ENCODE measurements at places on chromosomes 7 and 10.

- DNase-seq: peak; percentile 20
These were observed 328.4 kb upstream of the GNAI1 start for GRCh38 chr7:79806161-79806734.

DNA sequence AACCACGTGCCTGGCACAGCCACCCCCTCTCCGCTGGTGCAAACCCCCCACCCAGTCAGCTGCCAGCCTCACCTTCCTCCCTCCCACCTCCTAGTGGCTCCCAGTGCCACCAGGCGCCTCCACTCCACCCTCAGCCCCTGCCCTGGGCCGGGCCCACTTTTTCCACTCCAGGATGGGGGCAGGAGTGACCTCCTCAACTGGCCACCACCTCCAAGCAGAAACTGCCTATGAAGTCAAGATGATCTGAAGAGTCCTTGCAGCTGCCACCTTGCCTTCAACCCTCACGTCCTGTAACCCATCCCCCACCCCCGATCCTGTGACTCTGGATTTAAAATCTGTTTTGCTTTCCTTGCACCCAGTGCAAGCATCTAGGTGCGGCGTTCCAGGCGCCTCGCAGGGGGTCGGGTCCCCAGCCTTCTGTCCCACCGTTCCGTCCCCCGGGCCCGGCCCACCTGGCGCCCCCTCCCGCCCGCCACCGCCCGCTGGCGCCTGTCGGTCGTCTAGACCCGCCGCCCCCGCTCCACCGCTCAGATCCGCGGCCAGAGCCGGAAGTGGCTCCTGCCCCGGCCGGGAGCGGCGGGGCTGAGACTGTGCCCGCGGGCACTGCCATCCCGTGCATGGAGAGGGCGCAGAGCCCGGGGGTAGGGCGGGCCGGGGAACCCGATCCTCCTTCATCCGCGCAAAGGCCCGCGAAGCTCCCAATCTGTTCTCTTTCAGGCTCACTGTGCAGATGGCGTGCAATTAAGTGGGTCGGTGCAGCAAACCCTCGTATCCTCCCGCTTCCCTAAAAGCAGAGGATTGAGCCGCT lies 51.2 kb upstream of the GTF2I start:
- DNase-seq: no peak

DNA sequence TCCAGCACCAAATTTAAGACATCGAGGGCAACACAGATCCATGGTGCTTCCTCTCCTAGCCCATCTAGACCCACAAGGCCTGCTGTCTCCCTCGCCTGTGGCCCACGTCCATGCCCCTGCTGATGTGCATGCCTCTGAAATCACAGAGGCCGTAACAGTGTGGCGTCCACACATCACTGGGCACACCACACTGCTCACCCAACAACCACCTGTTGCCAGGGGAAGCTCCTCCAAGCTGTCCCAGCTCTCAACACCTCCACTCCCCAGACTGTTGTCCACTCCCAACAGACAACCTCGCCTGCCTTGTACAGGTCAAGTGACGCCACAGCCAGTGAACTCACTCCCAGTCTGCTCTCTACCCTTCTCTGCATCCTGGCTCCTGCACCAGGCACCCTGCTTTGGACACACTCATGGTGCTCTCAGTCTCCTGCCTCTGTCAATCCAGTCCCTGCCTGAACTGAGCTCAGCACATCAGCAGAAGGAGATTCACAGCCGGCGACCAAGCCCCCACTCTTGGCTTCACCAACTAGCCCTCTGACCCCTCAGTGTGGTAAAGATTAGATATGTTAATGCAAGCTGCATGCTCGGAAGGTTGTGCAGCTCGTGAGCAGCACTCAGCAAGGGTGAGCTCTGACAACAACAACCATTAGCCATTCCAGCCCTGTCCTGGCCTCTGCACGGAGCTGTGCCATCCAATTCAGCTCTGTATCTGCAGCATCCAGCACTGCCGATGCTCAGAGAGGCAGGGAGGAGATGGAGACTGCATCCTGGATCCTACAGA lies 197.0 kb downstream of the TNS3 start:
- no peak for DNase-seq

- no peak for DNase-seq
These were observed 122.0 kb upstream of the ANK3 start for GRCh38 chr10:60511477-60512229.

DNA sequence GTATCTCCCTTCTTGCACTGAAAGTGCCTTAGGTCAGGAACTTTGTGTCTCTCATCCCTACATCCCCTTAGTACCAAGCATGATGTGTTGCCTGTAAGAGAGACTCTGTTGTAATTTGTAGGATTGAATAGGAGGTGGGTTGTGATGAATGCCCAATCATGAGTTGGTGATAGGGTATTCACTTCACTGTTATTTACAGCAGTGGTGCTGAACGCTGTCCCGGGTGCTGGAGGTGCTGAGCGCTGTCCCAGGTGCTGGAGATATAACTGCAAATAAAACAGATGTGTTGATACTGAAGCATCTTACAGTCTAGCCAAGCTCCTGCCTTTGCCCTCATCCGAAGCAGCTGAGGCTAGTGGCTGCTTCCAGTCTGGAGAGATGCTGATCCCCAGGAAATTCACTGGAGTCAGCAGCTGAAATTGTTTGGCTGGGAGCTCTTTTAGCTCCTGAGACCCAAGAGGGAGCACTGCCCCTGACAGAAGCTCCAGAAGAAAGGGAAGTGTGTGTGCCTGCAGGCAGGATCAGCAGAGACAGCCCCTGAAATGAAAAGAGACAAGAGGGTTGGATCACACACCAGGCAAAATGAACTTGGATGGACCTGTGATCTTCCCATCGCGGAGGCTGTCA lies 183.4 kb downstream of the SORCS3 start:
- no peak for DNase-seq

GRCh38 chr7:128427289-128427891 lies 17.6 kb upstream of the IMPDH1 start:
- DNase-seq: peak; percentile 67

GRCh38 chr7:66950763-66951162 lies 29.7 kb downstream of the TMEM248 start:
- no peak for DNase-seq

- no peak for DNase-seq
These were observed 175.4 kb downstream of the EXOC4 start for GRCh38 chr7:133428326-133428725.

- DNase-seq: no peak
These were observed 155.8 kb upstream of the CHST15 start for GRCh38 chr10:124249196-124249595.

DNA sequence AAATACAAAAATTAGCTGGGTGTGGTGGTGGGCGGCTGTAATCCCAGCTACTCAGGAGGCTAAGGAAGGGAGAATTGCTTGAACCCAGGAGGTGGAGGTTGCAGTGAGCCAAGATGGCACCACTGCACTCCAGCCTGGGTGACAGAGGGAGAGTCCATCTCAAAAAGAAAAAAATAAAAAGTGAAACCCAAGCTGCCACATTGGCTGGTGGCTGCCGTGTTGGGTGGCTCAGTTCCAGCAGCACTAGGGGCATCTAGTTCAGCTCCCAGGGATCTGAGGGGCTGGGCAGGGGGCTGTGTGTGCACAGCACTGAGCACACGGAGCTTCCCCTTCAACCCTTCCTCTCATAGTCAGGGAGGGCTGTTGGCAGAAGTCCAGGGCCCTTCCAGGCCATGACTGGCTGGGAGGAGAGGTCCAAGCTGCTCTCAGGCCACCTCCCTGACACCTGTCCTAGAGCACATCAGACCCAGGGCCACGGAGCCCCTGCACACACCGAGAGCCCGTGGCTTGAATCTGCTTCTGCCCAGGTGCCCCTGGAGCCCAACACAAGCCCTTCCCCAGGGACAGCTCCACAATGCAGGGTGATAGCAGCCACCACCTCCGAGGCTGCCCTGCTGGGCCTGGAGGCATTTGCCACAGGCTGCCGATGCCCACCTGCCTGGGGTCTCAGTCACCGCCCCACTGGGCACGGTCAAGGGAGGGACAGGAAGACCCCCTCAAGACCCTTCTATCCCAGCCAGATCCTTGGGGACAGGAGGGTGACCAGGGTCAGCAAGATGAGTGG lies 47.3 kb downstream of the YKT6 start:
- DNase-seq: no peak

GRCh38 chr7:148650232-148650858 lies 48.4 kb upstream of the CUL1 start:
- no peak for DNase-seq

GRCh38 chr10:16816830-16817124 lies 447 bp downstream of the RSU1 start:
- no peak for DNase-seq

DNA sequence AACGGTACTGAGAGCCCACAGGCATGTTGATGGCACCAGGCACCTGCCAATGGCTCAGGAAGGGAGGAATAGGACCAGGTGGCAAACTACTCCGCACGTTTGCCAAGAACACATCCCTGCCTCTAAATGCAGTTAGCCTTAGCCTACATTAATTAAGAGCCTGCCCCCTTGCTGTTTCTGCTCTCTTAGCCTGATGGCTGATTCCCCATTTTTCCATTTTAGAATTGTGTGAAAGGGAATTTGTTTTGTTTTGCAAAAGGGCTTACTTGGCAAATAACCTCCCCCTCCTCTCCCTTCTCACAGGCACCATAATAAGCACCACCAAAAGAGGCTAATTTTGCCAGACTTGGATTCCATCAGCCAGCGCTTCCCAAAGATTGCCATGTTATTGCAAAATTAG lies 1203.2 kb downstream of the SORCS3 start:
- no peak for DNase-seq

- DNase-seq: no peak
These were observed 34.5 kb downstream of the EBF3 start for GRCh38 chr10:129929343-129930292.

- DNase-seq: no peak
These were observed 41.8 kb downstream of the JCAD start for GRCh38 chr10:30017556-30017955.

DNA sequence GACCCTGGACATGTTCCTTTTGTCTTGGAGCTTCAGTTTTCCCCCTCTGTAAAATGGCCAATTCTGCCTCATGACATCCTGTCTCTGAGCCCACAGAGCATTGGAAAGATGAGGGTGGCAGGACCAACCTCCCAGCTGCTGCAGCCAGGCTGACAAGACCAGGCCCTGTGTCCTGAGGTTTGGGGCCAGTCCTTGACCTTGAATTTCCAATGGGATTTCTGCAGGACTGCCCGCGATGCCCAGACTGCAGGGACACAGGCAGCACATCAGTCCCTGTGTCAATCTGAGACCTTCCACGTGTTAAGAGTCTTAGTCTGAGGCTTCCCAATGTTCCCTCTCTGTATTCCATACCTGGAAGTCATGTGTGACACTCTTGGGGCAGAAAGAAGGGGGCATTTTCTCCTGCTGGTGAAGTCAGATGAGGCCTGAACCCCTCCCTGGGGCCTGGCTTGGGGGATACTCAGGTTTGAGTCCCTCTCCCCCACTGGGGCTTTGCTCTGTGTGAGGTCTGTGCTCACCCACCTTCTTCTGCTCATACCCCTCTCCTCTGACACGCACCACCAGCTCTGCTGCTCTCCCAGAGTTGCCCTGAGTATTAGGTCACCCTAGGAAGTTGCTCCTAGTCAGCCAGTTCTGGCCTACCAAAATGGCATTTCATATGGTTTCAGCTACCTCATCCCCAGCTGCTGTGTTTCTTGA lies 79.2 kb downstream of the ADCY1 start:
- DNase-seq: no peak

GRCh38 chr7:37037286-37037685 lies 313.0 kb upstream of the AOAH start:
- DNase-seq: peak; percentile 14

GRCh38 chr7:6181136-6181535 lies 91.3 kb downstream of the CYTH3 start:
- no peak for DNase-seq

DNA sequence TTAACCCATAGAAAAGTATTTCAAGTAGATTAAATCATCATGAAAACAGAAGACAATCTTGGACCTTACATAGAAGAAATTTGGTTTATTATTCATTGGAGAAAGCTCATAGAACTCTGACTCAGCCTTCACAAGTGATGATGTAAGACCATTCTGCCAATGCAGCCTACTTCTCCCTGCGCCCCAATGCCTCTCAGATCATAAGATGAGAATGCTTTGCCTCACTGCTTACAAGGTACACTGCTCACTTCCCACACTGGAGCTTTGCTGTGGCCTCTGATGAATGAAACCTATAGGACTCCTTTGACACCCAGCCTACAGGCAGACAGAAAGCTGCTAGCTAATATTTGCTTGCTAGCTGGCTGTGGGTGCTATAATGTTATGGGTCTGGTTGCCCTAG lies 569.4 kb upstream of the STEAP1 start:
- DNase-seq: no peak

GRCh38 chr10:79937701-79938151 lies 11.2 kb downstream of the SFTPD start:
- DNase-seq: no peak

DNA sequence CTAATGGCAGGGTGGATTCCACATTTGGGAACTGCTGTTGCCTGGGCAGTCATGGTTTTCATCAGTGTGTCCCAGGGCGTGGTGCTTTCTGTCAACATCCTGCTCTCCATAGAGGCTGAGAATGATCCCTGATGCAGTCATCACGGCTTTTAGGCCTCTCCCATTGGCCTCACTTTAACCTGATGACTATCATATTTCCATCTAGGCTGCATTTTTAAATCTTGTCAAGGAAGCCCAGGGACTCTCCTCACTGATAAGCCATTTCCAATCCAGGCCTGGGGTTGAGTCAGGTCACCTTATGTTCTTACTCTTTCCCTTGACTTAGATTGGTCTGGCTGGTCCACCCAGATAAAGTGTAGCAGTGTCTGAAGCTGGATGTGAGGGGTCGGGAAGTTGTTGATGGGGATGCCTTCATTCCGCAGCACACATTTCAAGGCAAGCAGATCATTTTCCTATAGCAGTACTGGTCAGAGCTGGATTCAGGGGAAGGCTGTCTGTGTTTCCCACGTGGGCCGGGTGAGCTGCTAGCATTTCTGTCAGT lies 177.0 kb downstream of the AUTS2 start:
- DNase-seq: no peak

DNA sequence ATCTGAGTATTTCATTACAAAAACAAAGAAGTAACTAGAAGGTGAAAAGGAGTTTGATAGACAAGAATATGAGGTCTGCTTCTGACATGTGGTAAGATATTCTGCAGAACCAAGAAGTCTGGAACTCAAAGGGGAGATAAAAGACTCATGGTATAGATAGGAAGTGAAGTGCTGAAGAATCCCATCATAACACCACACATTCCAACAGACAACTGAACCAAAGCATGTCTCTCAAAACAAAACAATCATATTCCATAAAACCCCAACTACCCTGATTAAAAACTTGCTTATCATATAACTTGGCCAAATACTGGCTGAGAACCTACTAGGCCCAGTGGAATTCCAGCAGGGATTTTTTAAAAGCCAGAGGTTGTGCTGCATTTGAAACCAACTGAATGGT lies 178.7 kb downstream of the JAZF1 start:
- no peak for DNase-seq

DNA sequence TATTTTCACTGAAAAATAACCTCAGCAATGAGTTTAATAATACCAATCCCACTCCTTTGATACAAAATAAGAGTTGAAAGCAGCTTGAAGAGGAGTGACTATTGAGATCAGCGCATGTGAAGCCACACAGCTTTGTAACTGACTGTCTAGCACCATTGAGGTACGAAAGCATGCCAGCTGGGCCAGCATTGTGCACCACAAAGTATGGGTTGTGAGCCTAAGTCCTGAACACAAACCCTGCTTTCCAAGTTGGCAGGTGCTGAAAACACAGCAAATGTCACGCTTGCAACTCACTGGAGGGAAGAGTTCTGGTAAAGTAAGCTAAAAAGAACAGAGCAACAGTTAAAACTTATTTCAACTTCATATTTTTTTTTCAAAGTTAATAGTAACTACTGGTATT lies 4.0 kb upstream of the FAM53B start:
- DNase-seq: no peak

GRCh38 chr7:47454069-47454973 lies 127.6 kb downstream of the TNS3 start:
- DNase-seq: peak; percentile 38
